Right renal pelvis (tissue), 4 donors: ENCODE measurements at places on chromosomes 13 and 19.

- no peak for DNase-seq
Observed at GRCh38 chr13:53343361-53343744, 314.7 kb downstream of the OLFM4 start.

DNA sequence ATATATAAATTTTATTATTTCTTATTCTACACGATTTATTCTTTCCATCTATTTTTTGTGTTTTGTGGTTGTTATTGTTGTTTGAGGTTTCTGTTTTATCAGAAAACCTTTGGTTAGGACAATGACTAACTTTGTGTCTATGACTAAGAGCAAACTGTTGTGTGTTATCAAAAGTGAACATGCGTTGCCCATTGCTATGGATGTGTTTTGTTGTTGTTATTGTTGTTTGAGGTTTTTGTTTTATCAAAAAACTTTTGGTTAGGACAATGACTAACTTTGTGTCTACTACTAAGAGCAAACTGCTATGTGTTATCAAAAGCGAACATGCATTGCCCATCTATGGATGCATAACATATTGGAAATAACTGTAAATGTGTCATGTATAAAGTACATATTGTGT is 692.3 kb downstream of the SLITRK1 start:
- DNase-seq: no peak

GRCh38 chr13:33081666-33082065 is 65.4 kb downstream of the KL start:
- no peak for DNase-seq

GRCh38 chr19:12611361-12611699 is 610 bp downstream of the ZNF791 start:
- peak; percentile 73 for DNase-seq

- DNase-seq: no peak
Observed at GRCh38 chr13:59663707-59664106, 500.0 kb downstream of the DIAPH3 start.

DNA sequence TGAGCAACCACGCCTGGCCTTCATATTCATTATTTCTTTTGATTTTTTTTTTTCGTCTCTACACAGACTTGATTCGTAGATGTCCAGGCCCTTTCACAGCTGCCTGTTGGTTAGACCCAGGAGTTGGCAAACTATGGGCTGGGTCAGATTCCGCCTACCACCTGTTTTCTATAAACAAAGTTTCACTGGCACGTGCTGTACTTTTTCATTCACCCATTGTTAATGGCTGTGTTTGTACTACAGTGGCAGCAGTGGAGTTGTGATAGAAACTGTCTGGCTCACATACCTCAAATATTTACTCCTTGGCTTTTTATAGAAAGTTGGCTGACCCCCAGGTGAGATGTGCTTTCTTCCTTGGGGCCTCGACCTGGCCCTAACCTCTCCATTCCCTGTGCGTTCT is 72.9 kb upstream of the TEX29 start:
- no peak for DNase-seq

GRCh38 chr19:57682226-57682766 is 519 bp downstream of the ZNF551 start:
- DNase-seq: no peak

- no peak for DNase-seq
Observed at GRCh38 chr13:73450583-73450982, 391.8 kb downstream of the KLF5 start.

- no peak for DNase-seq
Observed at GRCh38 chr13:23979361-23980159, 82.3 kb upstream of the C1QTNF9B start.

DNA sequence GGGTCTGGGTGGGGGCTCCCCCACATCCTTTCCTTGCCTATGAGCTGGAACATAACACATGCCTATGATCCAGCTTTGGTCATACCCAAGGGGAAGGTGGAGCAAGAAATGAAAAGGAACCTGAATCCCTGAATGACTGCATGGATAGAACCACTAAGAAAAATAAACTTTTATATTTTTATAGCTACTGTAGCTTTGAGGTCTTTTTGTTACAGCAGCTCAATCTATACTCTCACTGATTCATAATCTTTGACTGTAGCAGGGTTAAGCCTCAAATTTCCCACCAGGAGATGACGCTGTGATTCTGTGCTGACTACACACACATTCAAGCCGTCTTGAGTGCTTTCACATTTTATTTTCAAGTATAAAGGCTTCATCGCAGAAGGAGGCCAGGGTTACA is 8.8 kb downstream of the PALM3 start:
- DNase-seq: no peak

GRCh38 chr19:47560999-47561398 is 11.9 kb downstream of the ZNF541 start:
- DNase-seq: no peak

DNA sequence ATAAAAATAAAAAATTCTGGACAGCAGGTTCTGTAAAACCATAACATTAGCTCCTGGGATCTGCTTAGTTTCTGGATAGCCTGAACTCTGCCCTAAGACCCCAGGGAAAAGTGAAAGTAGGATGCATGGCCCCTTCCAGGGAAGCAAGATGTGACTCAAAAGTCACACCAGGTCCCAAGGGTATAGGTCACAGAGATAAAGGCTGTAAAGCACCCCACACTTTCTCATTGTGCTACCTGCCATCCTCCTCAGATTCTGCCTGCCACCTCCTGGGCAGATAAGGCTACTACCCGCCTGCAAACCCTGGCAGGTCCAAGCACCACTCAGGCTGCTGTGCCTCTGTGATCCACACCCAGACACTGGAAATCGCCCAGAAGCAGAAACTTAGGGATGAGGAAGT is 20.6 kb downstream of the FFAR2 start:
- DNase-seq: no peak

- DNase-seq: no peak
Observed at GRCh38 chr13:99220199-99220935, 19.7 kb downstream of the UBAC2 start.

DNA sequence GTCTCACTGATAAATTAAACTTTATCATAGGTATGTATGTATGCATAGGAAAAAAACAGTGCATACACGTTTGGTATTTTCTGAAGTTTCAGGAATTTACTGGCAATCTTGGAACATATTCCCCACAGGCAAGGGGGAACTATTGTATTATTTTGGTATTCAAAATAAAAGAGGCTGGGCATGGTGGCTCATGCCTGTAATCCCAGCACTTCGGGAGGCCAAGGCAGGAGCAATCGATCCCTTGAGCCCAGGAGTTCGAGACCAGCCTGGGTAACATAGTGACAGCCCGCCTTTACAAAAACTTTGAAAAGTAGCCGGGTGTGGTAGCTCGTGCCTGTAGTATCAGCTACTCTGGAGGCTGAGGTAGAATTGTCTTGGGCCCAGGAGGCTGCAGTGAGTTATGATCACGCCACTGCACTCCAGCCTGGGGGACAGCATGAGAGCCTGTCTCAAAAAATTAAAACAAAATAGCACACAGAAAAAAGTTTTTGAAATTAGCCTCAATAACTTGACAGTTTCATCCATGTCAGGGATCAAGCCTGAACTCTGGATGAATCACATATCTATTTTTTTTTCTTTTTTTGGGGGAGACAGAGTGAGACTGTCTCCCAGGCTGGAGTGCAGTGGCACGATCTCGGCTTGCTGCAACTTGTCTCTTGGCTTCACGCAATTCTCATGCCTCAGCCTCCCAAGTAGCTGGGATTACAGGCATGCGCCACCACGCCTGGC is 29.1 kb upstream of the HOMER3 start:
- no peak for DNase-seq

DNA sequence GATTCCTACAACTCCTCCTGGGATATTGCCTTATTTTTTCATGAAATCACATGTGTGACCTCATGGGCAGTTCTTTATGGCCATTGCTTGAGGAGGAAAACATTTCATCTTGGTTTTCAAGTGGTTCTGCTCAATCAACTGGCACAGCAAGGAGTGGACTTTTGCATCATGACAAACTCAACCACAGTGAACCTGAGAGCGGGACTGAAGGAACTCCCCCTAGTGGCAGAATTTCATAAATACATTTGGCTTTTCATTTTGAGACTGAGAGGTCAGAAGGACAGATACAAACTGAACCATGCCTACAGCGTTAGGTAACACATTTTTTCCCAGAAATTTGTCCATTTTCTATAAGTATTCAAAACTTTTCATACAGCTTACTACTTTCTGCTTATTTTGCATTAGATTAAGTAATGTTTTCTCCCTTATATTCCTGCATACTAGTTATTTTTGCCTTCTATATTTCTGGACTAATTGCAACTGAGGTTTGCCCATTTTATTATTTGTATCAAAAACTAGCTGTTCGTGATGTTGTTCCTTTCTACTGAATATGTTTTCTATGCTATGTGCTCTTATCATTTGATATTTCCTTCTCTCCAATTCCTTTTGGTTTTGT is 13.4 kb upstream of the SIGLEC12 start:
- DNase-seq: peak; percentile 17

GRCh38 chr13:72805676-72806346 is 23.9 kb downstream of the PIBF1 start:
- no peak for DNase-seq

GRCh38 chr13:95608640-95609323 is 35.7 kb downstream of the DZIP1 start:
- no peak for DNase-seq

GRCh38 chr19:5881543-5882299 is 11.4 kb upstream of the FUT5 start:
- DNase-seq: no peak
